ENCODE measurements at places on chromosomes 12 and 14.

DNA sequence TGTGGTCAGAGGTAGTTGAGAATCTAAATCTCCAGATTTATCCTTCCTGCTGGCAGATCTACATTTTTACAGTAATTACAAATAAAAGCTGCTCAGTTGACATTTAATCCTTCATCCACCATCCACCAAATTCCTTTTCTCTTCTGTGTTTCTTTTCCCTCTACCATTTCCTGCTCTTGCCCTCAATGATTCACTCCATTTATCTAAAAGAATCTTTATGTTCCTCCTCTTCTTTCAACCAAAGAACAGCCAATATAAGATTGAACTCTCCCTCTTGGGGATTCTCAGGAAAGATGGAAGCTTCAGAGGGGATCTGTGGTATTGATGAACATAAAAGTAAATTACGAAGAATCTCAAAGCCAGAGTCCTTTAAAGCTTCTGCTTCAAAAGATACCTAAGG is 4.4 kb downstream of the MAP4K5 start:
- no peak for DNase-seq

GRCh38 chr14:35973770-35974169 is 147.6 kb downstream of the BRMS1L start:
- no peak for DNase-seq

DNA sequence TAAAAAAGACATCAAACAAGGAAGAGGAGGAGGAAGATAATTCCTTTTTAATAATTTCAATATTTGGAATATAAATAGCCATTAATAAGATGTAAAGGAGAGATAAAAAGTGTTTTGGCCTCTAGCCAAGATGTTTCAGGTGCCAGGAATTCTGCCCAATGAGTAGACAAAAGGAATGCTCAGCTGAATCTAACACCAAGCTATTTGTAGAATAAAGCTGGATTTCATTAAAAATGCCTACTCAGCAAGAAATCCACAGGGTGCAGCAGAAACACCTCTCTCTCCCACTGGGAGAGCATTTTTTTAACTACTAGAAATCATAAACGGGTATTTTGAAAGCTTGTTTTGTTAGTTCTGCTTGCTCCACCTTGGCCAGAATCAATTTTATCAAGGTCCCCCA is 4.1 kb upstream of the STAB2 start:
- no peak for DNase-seq

- DNase-seq, result no peak
Observed at GRCh38 chr12:20483776-20484175, 115.4 kb downstream of the PDE3A start.

GRCh38 chr14:28577187-28577586 is 189.4 kb upstream of the FOXG1 start:
- no peak for DNase-seq

GRCh38 chr14:70192915-70193314 is 4.2 kb upstream of the SLC8A3 start:
- no peak for DNase-seq

DNA sequence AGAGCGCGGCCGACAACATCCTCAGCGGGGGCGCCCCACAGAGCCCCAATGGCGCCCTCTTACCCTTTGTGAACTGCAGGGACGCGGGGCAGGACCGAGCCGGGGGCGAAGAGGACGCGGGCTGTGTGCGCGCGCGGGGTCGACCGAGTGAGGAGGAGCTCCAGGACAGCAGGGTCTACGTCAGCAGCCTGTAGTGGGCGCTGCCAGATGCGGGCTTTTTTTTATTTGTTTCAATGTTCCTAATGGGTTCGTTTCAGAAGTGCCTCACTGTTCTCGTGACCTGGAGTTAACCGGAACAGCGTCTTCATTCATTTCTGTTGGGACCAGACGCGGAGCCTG is 103.8 kb upstream of the FKBP4 start:
- no peak for DNase-seq

GRCh38 chr12:113220593-113221180 is 577 bp upstream of the TPCN1 start:
- no peak for DNase-seq

DNA sequence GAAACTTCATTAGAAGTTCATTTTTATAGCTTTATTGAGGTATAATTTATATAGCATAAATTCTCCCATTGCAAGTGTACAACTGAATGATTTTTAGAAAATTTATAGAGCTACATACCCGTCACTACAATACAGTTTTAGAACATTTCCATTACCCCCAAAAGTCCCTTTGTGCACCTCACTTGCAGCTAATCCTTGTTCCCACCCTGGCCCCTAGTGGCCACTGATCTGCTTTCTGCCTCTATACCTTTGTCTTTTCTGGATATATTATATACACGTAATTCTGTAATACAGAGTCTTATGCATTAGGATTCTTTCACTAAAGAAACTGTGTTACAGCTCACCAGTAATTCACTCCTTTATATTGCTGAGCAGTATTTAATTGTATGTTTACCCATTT is 145.1 kb upstream of the DIO2 start:
- no peak for DNase-seq

- no peak for DNase-seq
Observed at GRCh38 chr12:86530996-86531655, 274.9 kb upstream of the MGAT4C start.

- no peak for DNase-seq
Observed at GRCh38 chr14:92613008-92613658, 99.6 kb downstream of the RIN3 start.

DNA sequence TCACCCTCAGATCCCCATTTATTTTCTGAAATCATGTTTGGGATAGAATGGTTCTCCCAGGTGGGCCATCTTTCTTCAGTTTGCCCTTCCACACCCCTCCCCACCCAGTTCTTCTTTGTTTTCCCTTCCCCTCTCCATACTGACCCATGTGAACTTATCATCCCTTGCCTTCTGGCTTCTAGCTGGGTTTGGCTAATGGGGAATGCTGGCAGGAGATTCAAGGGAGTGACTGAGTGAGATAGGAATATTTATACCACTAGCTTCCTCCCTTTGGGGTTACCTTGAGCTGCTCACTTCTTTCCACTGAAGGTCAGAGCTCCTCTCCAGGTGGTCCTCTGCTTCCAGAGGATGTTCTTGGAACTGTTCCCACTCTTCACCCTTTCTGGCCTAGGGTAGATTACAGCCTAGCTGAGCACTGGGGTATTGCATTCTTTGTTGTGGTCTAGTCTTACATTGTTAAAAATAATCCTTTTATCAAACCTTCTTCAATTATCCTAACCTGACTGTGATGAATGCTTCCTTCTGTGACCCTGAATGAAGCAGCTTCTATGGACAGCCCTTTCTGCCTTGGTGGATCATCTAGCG is 88.3 kb upstream of the ATP2B1 start:
- DNase-seq, result no peak

DNA sequence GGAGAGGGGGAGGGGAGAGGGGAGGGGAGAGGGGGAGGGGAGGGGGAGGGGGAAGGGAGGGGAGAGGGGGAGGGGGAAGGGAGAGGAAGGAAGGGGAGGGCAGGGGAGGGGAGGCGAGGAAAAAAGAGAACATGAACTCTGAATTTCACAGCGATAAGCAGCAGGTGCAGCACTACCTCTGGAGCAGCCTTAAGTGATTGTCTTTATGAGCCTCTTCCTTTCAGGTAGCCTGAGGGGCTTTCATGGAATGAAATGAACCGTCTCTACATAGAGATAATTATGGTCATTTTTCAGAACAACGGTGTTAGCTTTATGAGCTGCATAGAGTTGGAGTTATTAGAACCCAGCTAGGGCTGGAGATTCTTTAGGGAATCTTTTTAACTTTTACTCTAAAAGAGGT is 18.1 kb upstream of the PTCSC3 start:
- no peak for DNase-seq

DNA sequence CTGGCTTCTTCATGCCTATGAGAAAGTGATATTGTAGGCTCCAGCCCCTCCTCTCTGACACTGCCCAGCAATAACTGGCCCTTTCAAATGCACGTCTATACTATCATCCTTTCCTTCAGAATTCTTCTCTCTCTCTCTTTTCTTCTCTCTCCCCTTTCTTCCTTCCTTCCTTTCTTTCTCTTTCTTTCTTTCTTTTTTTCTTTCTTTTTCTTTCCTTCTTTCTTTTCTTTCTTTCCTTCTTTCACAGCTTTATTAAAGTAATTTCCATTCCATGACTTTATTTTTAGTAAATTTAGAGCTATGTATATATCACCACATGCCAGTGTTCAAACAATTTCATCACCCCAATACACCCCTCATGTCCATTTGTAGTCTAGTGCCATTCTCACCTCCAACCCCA is 302.1 kb downstream of the RPAP3 start:
- DNase-seq, result no peak

DNA sequence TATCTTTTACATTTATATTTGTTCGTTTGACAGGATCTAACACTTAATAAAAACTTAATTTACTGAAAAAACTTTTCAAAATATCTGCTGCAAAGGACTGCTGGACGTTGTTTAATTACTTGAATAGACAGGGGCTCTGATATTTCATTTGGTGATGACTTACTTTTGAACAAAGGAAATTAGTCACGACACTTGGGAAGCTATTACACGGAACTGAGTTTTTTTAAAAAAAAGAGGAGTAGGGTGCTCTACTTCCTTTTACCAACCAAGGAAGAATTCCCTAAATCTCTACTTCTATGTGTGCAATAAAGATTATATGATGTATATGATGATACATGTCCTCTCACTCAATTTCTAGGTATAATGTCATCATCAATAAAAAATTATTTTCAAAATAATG is 4.7 kb downstream of the FGD6 start:
- no peak for DNase-seq

DNA sequence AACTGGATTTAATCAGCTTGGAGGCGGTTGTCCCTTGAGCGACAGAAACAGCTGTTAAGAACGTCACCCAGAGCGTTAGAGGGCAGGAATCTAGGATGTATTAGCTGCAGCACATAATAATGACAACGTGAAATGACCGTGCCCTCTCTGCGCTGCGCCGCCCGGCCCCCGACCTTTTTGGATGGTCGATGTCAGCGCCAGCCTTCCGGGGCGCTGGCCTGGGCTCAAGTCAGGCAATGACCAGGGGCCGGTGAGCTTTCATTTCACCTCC is 427 bp upstream of the TMEM120B start:
- DNase-seq, result no peak

DNA sequence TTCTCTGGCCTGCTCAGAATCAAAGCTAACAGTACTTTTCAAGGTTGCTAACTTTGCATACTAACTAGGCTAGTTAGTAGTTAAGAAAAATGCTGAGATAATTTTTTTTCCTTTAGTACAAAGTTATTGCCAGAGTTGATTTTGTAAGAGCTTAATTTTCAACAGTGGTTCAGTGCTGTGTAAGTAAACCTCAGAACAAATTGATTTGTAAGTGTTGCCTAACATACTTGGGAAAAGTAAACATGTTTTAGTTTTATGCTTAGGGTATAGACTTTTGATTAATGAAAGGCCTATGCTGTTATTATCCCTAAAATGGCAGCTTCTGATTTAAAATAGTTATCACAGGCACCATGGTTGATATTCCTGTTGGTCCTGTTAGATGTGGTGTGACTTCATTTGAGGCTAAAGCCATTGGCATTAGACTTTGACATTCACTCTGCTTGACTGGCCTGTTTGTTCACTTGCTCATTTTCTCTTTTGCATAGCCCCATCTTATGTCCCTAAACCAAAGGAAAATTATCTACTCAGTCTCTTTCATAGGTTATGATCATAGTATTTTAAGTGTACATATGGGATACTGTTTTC is 5.2 kb downstream of the CMAS start:
- no peak for DNase-seq

- no peak for DNase-seq
Observed at GRCh38 chr12:7221486-7221885, 32.0 kb downstream of the PEX5 start.

GRCh38 chr14:53630336-53630735 is 326.3 kb downstream of the BMP4 start:
- DNase-seq, result no peak

- no peak for DNase-seq
Observed at GRCh38 chr14:64005822-64006221, 153.0 kb downstream of the SYNE2 start.

- DNase-seq, result no peak
Observed at GRCh38 chr14:87712396-87713090, 280.4 kb downstream of the GALC start.

- no peak for DNase-seq
Observed at GRCh38 chr12:10672231-10672868, 1.5 kb downstream of the STYK1 start.

DNA sequence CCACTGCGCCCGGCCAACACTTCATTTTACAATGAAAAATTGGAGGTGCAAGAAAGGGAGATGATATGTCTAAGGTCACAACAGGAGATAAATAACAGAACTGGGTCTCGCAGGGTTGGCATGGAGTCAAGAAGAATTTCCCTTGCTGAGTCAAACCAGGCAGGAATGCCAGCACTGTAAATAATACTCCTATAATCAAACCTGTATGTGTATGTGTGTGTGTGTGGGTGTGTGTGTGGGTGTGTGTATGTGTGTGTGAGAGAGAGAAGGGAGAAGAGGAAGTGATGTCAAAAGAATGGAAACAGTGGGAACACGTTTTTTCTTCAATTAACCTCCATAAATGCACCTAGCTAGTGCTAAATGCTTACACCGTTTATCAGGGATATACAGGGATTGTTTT is 70.4 kb downstream of the TMEM116 start:
- no peak for DNase-seq

DNA sequence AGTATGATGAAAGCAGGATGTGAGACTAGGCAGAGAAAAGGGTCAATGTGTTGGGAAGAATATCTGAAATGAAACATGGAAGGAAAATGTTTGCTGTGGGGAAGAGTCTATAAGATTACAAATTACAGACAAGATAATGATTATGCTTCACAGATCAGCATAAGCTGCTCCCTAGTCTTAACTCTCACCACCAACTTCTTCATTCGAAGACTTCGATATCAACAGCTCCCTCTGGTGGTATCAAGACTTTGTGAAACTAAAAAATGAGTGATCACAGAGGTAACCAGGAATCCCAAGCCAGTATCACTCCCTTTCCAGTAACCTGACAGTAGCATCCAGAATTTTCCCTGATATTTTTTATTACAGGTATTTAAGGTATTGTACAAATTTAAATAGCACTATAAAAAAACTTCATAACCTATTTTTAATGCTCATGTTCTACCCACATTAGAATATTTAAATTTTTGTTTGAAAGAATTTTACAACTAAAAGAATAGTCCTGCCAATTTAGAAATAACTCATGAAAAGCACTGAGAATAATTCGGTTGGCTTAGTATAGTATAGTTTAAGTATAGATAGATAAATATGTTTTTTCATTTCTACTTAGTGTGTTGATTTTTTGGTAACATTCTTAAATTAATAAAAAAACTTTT is 84.4 kb downstream of the C2CD5 start:
- DNase-seq, result no peak

GRCh38 chr12:68591734-68592418 is 18.8 kb upstream of the RAP1B start:
- DNase-seq, result no peak

DNA sequence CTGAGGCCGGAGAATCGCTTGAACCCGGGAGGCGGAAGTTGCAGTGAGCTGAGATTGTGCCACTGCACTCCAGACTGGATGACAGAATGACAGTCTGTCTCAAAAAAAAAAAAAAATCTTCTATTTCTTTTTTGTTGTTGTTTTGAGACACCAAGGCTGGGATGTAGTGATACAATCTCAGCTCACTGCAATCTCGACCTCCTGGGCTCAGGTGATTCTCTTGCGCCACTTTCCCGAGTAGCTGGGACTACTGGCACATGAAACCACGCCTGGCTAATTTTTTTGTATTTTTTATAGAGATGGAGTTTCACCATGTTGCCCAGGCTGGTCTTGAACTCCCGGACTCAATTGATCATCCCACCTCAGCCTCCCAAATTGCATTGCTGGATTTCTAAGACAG is 7.3 kb upstream of the SNRNP35 start:
- DNase-seq, result no peak
